ENCODE measurements at places on chromosomes 7 and 10.

GRCh38 chr10:5595994-5596471 lies 70.4 kb downstream of the ASB13 start:
- DNase-seq = no peak

- no peak for DNase-seq
Observed at GRCh38 chr7:38830826-38831225, 78.2 kb downstream of the VPS41 start.

DNA sequence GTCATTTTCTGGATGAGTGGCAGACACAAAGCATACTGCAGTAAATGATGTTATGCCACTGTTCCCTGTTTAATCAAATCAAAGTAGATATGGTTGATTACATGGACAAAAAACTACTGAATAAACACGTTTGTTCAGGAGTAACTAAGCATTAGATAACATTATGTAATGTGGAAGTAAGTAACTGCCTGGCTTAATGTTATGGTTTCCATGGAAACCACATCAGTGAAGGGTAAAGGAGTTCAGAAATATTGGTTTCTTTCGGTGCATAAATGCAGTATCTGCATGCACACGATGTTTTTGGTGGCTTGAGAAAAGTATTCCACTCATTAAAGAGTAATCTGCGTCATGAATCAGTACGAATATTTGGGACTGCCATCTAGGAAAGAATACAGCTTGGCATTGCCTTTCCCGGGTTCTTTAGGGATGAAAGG lies 131.3 kb upstream of the PRKCQ start:
- DNase-seq = no peak

DNA sequence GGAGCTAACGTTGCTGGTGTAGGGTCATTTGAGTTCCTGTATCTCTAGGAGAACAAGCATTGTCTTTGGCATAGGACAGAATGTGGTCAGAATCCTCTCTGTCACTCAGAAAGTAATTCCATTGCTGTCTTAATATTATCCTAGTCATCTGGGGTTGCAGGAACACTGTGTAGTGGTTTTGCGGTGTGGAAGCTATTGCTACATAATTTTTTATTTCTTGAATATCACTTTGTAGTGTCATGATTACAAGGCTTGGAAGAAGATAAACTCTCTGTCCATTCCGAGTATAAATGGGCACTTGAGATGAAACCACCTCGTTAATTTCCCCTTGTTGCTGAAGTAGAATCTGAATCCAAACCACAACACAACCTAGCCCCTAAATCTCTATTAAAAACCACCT lies 919.2 kb downstream of the LRMDA start:
- no peak for DNase-seq

DNA sequence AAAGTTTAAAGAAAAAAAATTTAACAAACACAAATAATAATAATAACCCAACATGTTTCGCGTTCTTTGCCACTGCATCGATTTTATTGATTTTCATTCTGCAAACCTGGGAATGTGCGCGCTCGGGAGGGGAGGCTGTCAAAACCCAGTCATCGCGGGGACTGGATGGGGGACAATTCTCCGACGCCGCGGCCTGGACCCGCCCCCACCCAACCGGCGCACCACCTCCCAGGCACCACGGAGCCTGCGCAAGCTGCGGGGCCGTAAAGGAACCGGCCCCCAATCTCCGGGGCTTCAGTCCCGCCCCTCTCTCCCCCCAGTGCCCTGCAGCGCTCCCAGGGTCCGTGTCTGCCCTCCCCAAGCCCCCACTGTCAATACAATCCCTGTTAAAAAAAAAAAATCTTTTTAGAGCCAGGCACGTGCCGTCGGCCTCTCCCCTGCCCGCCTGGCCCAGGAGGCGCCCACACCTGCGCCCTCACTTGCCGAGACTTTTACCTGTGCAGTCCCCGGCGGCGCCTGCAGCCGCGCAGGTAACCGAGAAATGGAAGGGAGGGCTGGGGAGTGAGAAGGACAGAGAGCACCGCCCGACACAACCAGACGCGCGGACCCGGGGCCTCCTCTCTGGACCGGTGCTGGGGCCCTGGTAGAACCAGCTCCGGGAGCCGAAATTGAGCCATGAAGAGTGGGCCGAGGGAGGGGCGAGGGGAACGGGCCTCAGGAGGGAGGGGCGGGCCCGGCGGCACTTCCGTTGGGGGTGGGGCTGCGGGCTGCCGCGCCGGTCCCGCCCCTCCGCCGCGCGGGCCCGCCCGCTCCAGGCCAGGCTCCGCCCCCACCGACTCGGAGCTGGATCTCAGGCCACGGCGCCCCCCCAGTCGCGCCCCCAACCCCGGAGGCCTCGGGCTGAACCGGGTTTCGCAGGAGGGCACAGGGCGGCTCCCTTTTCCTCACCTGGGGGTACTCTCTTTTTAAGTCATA lies 7.6 kb upstream of the ZNF503 start:
- no peak for DNase-seq

- DNase-seq = no peak
Observed at GRCh38 chr10:6071181-6072175, 9.3 kb upstream of the IL2RA start.

- DNase-seq = no peak
Observed at GRCh38 chr7:52005613-52006012, 689.0 kb upstream of the COBL start.

- DNase-seq = no peak
Observed at GRCh38 chr7:148919859-148920258, 35.8 kb upstream of the EZH2 start.

DNA sequence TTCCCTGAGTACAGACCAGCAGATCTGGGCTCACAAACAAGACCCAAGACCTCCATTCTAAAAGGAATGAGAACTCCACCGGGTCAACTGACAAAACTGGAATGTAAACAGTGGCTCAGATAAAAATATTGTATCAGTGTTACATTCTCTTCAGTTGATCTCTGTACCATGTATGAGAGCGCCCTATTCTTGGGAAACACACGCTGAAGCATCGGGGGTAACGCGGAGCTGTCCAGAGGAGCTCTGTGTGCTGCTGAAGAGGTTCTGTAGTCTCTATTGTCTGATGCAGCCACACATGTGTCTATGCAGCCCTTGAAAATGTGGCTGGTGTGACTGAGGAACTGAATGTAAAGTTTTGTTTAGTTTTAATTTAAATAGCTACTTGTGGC lies 39.7 kb downstream of the HIPK2 start:
- DNase-seq = no peak

GRCh38 chr7:214410-215212 lies 22.2 kb downstream of the FAM20C start:
- no peak for DNase-seq

GRCh38 chr7:18495412-18496340 lies at the start of gene HDAC9:
TSS of gene HDAC9 (plus strand) at chr7:18495749. CDS start at chr7:18496303, 554 bp downstream.
- no peak for DNase-seq

DNA sequence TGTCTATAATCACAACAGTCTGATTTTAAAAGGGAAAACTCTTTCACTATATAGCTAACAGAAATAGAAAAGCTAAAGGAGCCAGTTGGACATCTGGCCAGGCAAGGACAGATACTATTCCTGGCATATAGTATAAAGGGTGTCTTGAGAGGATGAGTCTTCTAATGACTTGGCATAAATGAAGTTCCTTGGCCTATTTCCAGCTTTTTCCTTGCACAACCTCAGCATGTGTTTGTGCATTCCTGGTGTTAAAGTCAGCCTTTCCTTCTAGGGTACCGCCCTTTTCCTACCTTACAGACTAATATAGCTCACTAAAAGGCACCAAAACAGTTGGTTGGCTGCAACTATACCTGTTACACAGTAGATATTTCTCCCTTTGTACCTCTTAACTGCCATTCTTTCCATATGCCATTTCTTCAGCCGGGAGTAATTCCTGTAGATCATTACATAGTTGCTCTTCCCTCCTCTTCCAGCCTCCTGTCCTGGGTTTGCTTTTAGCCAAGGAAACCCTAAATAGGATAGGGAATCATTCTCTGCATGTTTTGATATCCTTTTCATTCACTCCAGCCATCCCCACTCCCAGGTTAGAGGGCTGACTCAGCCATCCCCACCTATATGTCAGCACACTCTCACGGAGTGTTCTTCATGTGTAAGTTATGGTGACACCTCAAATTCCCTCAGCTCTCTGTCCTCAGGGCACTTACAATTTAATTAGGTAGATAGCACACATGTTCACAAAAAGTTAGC lies 102.1 kb upstream of the MDFIC start:
- no peak for DNase-seq

DNA sequence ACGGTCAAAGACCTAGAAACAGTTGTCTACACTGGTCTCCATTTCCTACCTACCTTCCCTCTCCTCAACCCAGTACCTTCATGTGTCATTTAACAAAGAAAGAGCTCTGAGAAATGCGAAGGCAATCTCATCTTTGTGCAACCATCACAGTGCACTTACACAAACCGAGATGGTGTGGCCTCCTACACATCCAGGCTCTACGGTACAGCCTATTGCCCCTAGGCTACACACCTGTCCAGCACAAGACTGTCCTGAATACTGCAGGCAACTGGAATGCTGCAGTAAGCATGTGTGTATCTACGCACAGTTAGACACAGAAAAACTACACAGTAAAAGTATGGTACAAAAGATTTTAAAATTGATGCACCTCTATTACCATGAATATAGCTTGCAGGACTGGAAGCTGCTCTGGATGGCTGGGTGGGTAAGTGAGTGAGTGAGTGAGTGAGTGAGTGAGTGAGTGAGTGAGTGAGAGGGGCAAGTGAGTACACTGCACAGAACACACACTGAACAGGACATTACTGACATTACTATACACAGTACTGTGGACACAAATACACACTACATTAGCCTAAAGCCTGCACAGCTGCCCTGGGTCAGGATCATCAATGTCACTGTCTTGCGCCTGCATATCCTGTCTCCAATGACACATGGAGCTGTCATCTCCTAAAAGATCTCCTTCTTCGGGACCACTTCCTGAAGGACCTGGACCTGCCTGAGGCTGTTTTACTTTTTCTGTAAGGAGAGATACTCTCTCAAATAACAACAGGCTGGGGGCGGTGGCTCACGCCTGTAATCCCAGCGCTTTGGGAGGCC lies 18.5 kb downstream of the ITGB1 start:
- DNase-seq = no peak

DNA sequence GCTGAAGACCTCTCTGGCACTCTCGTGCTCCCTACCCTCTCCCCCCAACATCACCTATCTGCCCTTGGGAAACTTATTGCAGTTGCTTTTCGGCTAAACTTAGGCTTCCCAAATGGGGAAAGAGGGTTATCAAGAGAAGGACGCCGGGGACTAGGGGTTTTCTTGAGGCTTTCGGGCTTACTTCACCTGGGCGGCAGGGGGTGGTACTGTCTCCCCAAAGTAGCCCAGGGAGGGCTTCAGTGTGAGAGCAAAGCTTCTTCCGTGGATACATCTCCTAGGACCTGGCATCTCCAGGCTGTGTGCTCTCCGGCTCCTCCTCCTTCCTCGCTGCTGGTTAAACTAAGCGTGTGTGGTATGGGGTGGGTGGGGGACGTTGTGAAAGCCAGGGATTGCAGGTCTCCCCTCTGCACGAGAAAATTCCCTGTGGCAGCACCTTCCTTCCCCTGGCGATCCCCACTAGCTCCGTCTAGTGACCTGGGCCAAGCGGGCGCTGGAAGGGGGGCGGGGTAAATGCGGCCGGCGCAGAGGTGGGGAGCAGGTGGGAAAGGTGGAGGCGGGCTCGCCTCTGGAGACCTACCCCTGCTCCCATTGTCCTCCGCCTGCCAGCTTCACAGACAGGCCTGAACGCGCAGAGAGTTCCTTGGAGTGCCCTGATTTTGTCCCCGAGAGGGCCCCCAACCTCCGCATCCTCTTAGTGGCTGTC lies 1.1 kb downstream of the PLXDC2 start:
- DNase-seq = no peak

GRCh38 chr10:95820363-95820762 lies 64.4 kb downstream of the ENTPD1 start:
- DNase-seq = no peak

GRCh38 chr7:45404622-45405021 lies 169.5 kb upstream of the ADCY1 start:
- DNase-seq = no peak

- DNase-seq = no peak
Observed at GRCh38 chr10:76918106-76918505, 719.5 kb downstream of the KCNMA1 start.
